ENCODE measurements at places on chromosomes 4 and X. TPM values are rescaled to one million over a fixed set of nuclear protein-coding genes. Genes with fewer than 3 reads are reported as not detected.

- H3K4me3 ChIP-seq, result peak within 1 kb of the TSS; percentile 81
- peak within 1 kb of the TSS; percentile 80 for H3K27ac ChIP-seq
Observed at GRCh38 chrX:100731441-100732281, at the start of gene SYTL4. Gene SYTL4, minus strand, starts transcription at chrX:100732121. Its CDS starts 30,084 bp downstream, at chrX:100702037.

- no peak for DNase-seq
- no peak overlapping the region for H3K27ac ChIP-seq
- no peaks in the 10 kb centered on the region for H3K36me3 ChIP-seq
- no peaks in the 10 kb centered on the region for H3K4me1 ChIP-seq
- no peak overlapping the region for H3K4me3 ChIP-seq
- H3K27me3 ChIP-seq, result no peaks in the 10 kb centered on the region
Observed at GRCh38 chr4:150962245-150962644, 52.8 kb downstream of the LRBA start.

GRCh38 chr4:13611283-13611842 lies 16.2 kb downstream of the BOD1L1 start:
- DNase-seq, result no peak
- H3K36me3 ChIP-seq, result peaks cover 37% of the 10 kb centered on the region
- H3K4me1 ChIP-seq, result no peaks in the 10 kb centered on the region
- H3K27me3 ChIP-seq, result no peaks in the 10 kb centered on the region

DNA sequence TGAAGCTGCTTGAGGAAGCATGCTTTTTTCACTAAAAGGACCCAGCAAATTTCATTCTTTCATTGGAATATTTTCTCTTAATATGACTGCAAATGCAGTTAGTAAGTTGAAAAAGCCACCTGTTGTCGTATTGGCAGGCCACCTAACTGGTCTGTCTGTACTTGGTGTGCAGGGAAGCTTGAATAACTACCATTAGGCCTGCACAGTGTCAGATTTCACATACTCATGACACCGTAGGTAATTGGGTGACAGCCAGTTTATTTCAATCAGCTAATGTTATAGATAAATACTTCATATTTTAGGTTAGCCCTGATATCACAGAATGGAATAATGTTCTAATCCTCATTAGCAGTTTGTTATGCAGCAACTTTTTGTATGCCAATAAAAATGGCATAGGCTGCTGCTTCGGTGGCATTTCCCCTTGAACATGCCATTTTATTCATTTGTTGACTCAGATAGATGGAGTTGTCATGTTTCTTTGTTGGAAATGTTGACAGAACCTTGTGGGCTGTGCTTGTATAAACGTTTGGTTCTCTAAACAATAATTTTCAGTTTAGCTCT lies 173.7 kb downstream of the RPA4 start:
- H3K27me3 ChIP-seq, result no peaks in the 10 kb centered on the region
- H3K4me1 ChIP-seq, result no peaks in the 10 kb centered on the region
- no peaks in the 10 kb centered on the region for H3K36me3 ChIP-seq
- H3K4me3 ChIP-seq, result no peak overlapping the region
- no peak for DNase-seq

- H3K36me3 ChIP-seq, result no peaks in the 10 kb centered on the region
- no peak overlapping the region for H3K4me3 ChIP-seq
- DNase-seq, result peak; percentile 68
- H3K27me3 ChIP-seq, result no peaks in the 10 kb centered on the region
Observed at GRCh38 chrX:69153060-69153730, 12.1 kb downstream of the PJA1 start.

- no peak for DNase-seq
- no peaks in the 10 kb centered on the region for H3K36me3 ChIP-seq
- H3K4me1 ChIP-seq, result no peaks in the 10 kb centered on the region
- no peak overlapping the region for H3K27ac ChIP-seq
- no peaks in the 10 kb centered on the region for H3K27me3 ChIP-seq
Observed at GRCh38 chrX:127243654-127244053, 424.1 kb downstream of the PRR32 start.

DNA sequence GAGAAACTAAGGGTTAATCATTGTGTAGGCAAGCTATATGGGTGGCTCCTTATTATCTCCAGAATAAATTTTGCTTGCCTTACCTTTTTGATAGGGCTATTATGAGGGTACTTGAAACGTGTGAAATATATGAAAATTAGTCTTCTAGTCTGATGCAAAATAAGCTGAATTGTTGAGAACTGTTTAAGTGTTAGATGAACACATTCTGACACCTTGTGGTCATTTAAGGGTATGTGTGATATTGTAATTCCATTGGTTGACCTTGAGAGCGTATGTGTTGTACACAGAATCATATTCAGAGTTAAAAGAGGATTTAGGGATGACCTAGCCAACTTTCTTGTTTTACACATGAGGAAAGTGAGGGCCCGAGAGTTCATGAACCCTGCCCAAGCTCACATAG lies 44.6 kb upstream of the LINC00632 start:
- no peaks in the 10 kb centered on the region for H3K27me3 ChIP-seq
- no peaks in the 10 kb centered on the region for H3K4me1 ChIP-seq
- H3K36me3 ChIP-seq, result no peaks in the 10 kb centered on the region
- no peak overlapping the region for H3K27ac ChIP-seq
- no peak overlapping the region for H3K4me3 ChIP-seq
- no peak for DNase-seq

- no peaks in the 10 kb centered on the region for H3K4me1 ChIP-seq
- H3K27me3 ChIP-seq, result no peaks in the 10 kb centered on the region
- H3K27ac ChIP-seq, result peak within 1 kb of the TSS; percentile 86
- DNase-seq, result peak; percentile 81
Observed at GRCh38 chrX:102712216-102712966, at the start of gene GPRASP2. Gene GPRASP2, plus strand, starts transcription at chrX:102712448. Its CDS starts 2,422 bp downstream, at chrX:102714870.

- H3K27me3 ChIP-seq, result no peaks in the 10 kb centered on the region
- H3K4me3 ChIP-seq, result no peak overlapping the region
- peak; percentile 67 for DNase-seq
- no peaks in the 10 kb centered on the region for H3K4me1 ChIP-seq
- no peak overlapping the region for H3K27ac ChIP-seq
Observed at GRCh38 chrX:115449742-115450141, 111.2 kb upstream of the PLS3 start.

- DNase-seq, result no peak
- no peaks in the 10 kb centered on the region for H3K4me1 ChIP-seq
- no peak overlapping the region for H3K27ac ChIP-seq
- H3K36me3 ChIP-seq, result no peaks in the 10 kb centered on the region
Observed at GRCh38 chrX:139647597-139647996, 60.4 kb downstream of the MCF2 start.

DNA sequence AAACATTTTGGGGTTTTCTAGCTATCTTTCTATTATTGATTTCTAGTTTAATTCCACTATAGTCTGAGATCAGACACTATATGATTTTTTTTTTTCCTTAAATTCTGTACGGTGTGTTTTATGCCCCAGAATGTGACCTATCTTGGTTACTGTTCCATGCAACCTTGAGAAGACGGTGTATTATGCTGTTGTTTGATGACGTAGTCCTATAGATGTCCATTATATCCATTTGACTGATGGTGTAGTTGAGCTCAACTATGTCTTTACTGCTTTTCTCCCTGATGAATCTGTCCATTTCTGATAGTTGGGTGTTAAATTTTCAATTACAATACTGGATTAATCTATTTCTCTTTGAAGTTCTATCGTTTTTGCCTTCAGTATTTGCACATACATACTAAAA lies 212.5 kb downstream of the NDST4 start:
- H3K4me3 ChIP-seq, result no peak overlapping the region
- no peaks in the 10 kb centered on the region for H3K4me1 ChIP-seq
- no peaks in the 10 kb centered on the region for H3K36me3 ChIP-seq
- DNase-seq, result no peak
- H3K27ac ChIP-seq, result no peak overlapping the region
- no peaks in the 10 kb centered on the region for H3K27me3 ChIP-seq

DNA sequence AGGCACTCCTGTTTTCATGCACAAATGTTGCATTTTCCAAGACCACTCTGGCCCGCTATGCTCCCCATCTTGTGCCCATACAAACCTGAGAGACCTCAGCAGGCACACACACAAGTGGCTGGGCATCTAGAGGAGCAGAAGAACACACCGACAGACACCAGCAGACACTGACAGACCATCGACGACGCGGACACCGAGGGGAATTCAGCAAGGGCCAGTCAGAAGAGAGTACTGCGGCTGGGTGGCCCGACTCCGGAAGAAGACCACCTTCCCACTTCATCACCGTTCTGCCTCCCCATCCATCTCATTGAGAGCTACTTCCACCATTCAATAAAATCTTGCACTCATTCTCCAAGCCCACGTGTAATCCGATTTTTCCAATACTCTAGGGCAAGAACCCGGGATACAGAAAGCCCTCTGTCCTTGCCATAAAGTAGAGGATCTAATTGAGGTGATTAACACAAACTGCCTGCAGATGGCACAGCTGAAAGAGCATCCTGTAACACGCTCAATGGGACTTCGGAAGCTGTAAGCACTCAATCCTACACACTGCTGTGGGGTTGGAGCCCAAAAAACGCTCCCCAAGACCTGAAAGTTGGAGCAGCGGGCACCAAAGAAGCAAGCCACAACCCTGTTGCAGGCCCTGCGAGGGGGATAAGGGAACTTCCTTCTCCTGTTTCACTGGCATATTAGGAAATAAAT lies 780.9 kb downstream of the ARAP2 start:
- H3K27me3 ChIP-seq, result no peaks in the 10 kb centered on the region
- no peaks in the 10 kb centered on the region for H3K36me3 ChIP-seq
- DNase-seq, result no peak
- H3K27ac ChIP-seq, result no peak overlapping the region
- no peaks in the 10 kb centered on the region for H3K4me1 ChIP-seq
- no peak overlapping the region for H3K4me3 ChIP-seq

DNA sequence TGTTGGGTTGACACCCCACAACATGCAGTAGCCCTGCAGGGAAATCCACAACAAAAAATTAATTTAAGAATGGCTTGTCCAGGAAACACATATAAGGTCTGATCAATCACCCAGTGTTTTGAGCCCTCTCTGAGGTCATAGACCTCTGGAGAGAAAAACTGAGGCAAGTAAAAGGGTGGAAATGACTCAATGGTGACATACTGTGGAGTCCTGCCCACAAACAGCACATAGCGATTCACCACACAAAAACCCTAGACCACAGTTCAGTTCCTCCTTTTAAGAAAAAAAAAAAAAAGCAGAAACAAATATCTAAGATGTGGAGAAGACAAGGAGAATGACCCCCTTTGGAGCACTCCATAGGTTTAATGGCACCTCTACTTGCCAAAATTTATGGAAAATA lies 2691.0 kb downstream of the PCDH7 start:
- H3K4me1 ChIP-seq, result no peaks in the 10 kb centered on the region
- H3K27ac ChIP-seq, result no peak overlapping the region
- DNase-seq, result no peak
- no peaks in the 10 kb centered on the region for H3K36me3 ChIP-seq
- H3K4me3 ChIP-seq, result no peak overlapping the region

DNA sequence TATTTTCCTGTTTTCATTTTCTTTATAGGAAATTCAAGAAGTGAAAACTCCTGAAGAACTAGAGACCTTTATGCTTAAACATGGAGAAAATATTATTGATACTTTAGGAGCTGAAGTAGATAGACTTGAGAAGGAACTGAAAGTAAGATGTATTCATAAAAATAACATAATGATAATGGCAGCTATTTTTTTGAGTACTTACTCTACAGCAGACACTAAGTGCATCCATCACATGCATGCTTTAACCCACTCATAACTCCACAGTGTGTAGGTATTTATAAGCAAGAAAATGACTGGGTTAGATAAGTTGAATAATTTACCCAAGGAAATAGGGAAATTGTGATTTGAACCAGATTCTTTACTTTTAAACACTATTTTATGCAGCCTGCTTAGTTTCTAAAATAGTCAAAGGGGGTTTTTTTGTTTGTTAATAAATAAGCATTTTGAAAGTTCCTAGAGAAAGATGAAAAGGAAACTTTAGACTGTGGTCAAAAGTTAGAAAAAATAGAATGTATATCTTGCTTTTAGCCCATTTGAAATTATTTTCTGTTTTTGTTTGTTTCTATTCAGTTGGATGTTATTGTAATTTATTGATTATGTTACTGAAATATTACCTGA lies 74.2 kb downstream of the BEND4 start:
- no peak overlapping the region for H3K4me3 ChIP-seq
- H3K36me3 ChIP-seq, result no peaks in the 10 kb centered on the region
- no peak overlapping the region for H3K27ac ChIP-seq
- H3K4me1 ChIP-seq, result no peaks in the 10 kb centered on the region
- no peak for DNase-seq
- H3K27me3 ChIP-seq, result no peaks in the 10 kb centered on the region

DNA sequence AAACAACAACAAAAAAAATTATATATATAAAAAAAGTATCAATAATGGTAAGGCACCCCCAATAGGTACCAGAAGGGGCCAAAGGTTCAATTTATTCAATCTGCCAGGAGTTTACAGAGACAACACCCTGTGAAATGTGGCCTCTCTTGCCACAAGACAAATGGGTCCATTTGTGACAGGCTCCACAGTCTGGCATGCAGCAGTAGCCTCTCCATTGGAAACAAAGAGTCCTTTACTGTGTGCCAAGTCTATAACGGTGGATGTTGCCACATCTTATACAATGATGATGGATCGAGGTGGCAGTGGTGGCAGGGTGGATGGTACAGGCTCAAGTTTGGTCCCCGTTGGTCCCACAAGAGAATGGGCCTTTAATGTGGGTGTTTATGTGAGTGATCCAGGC lies 70.1 kb upstream of the SH3RF1 start:
- no peak for DNase-seq
- no peak overlapping the region for H3K4me3 ChIP-seq
- no peaks in the 10 kb centered on the region for H3K36me3 ChIP-seq

DNA sequence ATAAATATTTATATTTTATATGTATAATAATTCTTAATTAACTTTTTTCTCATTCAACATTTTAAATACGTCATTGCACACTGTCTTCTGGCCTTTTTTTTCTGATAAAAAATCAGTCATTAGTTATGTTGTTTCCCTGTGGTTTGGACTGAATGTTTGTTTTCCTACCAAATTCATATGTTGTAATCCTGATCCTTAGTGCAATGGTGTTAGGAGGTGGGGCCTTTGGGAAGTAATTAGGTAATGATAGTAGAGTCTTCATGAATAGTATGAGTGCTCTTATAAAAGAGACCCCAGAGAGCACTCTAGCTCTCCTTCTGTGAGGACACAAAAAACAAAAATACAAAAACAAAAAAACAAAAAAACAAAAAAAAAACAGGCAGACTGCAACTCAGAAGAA lies 117.2 kb downstream of the GASK1B start:
- no peaks in the 10 kb centered on the region for H3K36me3 ChIP-seq
- no peak overlapping the region for H3K27ac ChIP-seq
- no peak overlapping the region for H3K4me3 ChIP-seq
- no peaks in the 10 kb centered on the region for H3K27me3 ChIP-seq

GRCh38 chr4:109690690-109691410 lies 12.4 kb downstream of the CASP6 start:
- no peak overlapping the region for H3K4me3 ChIP-seq
- DNase-seq, result no peak
- H3K36me3 ChIP-seq, result peaks cover 77% of the 10 kb centered on the region
- H3K4me1 ChIP-seq, result no peaks in the 10 kb centered on the region

USP17L11 gene
- not detected for total RNA-seq

RAB39B gene
- 0.28 TPM for total RNA-seq

PCDH18 gene
- 108 TPM for total RNA-seq

TMSB15C gene
- 1.2 TPM for total RNA-seq

SMIM10 gene
- 11.3 TPM for total RNA-seq

SH3D19 gene
- 111 TPM for total RNA-seq

HSFX2 gene
- not detected for total RNA-seq
